ENCODE measurements at places on chromosomes 2 and 18.
A peak's percentile ranks its signal among the peaks of the same experiment; 100 is the strongest.

GRCh38 chr2:234500394-234501006, 3.6 kb upstream of the ARL4C start:
- DNase-seq, result peak; percentile 52

DNA sequence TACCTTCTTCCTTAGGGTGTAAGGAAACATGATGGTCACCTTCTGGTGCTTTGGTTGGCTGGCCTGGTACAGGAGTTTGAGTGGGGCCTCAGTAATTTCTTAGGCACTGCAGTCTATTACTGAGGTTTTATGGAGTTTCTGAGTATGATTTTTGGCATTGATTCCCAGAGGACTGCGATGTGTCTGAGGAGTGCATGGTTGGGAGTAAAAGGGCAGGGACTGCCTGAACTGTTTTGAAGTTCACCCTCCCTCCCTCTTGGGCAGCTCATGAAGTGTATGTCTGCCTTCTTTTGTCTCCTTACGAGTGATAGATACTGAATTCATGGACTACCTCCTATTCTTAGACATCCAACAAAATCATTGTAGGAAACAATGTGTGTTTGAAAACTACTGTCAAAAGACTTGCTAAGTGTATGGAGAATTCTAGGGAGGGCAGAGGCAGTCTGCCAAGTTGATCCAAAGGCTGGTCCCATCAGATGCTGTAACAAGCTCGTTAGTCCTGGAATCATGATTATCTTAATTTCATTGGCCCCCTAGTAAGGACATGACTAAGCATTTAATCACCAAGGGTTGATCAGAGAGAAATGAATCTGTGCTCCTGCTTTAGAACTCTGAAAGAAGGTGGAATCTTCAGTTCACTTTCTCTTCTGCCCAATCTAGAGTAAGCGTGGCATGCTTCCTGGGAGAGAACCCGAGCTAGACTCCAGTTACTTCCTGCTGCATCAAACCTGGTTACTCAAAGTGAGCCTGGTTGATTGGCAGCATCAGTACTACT, 26.5 kb downstream of the LYPD6B start:
- DNase-seq, result no peak

DNA sequence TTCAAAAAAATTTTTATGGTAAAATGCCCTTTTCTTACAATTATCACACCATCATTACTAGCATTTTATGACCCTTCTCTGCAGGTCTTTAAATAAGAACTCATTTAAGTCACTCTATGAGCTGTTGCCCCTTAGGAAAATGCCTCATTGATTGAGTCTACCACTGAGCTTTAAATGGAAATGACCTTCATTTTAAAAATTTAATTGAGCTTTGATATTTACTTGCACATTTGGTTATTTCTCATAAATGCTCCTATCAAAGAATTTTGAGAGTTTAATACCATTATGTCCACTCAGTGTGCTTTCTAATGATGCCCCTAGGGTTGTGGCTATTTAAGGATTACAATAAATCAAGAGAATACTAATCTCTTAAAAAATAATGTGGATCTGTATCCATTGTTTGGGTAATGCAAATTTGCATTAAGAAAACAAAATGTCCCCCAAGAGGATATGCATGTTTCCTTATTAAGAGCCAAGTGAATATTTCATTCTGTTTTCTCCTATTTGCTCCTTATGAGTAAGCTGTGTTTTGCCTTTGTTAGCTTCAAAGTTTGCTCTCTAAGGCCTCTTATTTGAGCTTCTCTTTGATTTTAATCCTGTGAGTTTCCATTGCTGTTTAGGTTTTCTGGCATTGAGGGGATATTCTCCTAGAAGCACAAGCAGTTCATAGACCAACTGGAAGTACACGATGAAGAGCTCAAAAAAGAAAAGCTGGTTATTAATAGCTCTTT, 69.8 kb downstream of the CERS6 start:
- no peak for DNase-seq

DNA sequence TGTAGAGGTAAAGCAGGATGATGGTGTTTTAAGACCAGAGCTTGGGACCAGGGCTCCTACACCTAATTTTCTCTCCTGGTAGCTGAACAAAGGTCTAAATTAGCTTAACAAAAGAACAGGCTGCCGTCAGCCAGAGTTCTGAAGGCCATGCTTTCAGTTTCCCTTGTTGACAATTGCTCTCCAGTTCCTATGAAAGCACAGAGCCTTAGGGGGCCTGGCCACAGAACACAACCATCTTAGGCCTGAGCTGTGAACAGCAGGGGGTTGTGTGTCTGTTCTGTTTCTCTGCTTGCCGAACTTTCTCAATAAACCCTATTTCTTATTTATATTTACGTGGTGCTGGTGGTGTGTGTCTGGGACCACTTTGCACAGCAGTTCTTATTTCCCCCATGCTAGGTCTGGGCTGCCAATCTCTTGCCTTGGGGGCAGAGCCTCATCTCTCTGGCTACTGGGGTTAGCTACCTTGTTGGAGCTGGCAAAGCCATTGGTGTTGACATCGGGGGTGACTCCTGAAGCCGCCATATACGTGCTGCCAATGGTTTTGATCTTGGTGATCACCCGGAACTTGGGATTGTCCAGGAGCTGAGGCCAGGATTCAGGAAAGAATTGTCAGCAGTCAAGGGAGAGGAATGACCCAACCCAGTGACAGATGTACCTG, 29.0 kb downstream of the CENPO start:
- no peak for DNase-seq

DNA sequence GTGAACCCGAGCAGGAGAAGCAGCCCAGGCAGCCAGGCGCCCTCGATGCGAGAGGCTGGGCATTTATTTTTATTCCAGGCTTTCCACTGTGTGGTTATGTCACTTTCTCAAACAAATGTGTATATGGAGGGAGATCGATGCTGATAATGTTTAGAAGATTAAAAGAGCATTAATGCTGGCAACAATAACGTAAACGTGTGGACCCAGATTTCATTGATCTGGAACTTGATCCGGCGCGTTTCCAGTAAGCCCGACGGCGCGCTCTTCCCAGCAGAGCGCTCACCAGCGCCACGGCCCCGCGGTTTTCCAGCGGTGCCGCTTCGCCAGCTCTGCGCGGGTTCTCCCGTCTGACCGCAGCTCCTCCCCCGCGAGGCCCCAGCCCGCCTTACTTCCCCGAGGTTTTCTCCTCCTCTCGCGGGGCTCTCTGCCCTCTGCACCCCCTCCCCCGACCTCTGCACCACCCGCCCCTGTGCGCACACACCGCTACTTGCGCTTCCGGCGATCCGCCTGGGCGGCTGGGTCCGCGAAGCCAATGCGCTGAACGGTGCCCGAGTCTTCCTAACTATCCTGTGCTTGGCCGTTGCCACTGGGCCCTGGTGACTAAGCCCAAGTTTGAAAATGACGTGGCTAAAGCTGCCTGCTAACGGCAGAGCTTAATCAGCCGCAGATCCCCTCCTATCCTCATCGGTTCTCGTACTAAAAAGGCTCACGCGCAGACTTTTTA, 6.1 kb downstream of the ONECUT2 start:
- DNase-seq, result no peak

DNA sequence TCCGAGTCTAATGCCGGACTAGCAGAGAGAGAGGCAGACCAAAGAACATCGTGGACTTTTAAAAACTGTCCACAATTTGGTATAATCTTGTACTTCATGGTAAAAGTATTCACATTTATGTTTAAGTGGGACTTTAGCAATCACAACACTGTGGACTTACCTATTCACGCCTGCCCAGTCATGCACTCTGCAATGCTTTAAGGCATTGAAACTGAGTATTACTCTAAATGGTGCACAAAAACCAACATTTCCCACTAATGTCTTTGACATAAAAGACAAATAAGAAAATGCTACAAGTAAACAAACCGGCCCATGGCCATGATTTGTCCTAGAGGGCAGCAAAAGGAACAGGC, 91.3 kb downstream of the ACVR1 start:
- DNase-seq, result no peak

GRCh38 chr18:77949355-77949973, 699.8 kb downstream of the GALR1 start:
- no peak for DNase-seq

- no peak for DNase-seq
Measured at GRCh38 chr2:223532161-223532560, 70.0 kb downstream of the SCG2 start.

DNA sequence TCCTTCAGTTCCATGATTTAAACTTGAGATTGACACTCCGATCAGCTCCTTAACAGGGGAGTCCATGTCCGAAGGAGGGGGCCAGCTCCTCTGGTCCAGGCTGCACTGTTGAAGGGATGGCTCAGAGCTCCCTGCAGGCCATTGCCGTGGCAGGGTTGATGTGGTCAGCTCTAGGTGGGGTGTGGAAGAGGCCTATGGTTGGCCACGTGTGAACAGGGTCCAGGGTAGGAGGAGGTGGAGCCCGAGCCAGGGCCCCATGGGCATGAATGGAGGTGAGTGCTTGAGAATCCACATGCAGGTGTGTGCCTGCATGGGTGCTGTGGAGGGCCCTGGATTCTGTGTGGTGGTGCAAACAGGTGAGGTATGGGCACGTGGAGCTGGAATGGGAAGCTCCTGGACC, 1.1 kb downstream of the SPEG start:
- no peak for DNase-seq

DNA sequence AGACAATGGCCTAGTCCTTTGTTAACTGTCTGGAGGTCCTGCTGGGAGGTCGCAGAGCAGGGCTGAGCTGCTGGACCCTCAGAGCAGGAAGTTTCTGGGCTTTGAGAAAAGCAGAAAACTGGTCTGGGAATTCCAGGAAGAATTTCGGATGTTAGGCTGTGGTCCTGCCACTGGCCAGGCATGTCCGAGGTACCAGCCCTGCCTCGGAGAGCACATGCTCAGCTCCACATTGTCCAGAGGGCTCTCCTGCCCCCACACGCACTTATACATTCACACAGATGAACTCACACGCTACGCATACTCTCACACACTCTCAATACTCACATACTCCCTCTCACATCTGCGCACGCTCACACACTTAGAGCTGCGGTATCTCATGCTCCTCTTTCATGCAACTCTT, 146.1 kb downstream of the NCK2 start:
- DNase-seq, result no peak
